Femur (tissue), 1 donor: ENCODE measurements at places on chromosomes 6 and 20.

- no peak for DNase-seq
Measured at GRCh38 chr6:150369408-150369807, 596 bp downstream of the IYD start.

GRCh38 chr20:58684291-58684690 is 8.3 kb upstream of the NPEPL1 start:
- DNase-seq = no peak

DNA sequence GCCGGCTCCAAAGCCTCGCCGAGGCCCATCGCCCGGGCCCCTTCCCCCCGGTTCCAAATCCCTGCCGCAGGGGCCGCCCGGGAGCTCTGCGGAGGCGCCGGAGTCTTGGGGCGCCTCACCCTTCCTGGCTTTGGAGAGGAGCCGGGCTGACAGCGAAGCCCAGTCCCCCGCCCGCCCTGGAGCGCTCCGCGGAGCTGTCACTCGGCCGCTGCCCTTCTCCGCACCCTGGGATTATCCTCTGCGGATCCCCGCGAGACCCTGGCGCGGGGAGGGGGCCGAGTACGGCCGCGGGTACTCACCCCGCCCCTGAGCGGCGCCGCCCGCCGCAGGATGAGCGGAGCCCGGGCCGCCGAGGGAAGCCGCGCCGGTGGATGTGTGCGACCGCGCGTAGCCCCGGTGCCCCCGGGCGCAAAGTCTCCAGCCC is 343 bp downstream of the SNAP91 start:
- peak; percentile 41 for DNase-seq

- no peak for DNase-seq
Measured at GRCh38 chr6:107965746-107966145, 7.7 kb upstream of the SEC63 start.

DNA sequence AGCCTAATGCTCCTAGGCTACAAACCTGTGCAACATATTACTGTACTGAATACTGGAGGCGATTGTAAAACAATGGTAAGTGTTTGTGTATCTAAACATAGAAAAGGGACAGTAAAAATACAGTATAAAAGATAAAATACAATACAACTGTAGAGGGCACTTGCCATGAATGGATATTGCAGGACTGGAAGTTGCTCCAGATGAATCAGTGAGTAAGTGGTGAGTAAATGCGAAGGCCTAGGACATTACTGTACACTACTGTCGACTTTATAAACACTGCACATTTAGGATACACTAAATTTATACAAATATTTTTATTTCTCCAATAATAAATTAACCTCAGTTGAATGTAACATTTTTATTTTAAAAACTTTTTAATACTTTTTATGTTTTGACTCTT is 485.0 kb downstream of the MMUT start:
- no peak for DNase-seq

DNA sequence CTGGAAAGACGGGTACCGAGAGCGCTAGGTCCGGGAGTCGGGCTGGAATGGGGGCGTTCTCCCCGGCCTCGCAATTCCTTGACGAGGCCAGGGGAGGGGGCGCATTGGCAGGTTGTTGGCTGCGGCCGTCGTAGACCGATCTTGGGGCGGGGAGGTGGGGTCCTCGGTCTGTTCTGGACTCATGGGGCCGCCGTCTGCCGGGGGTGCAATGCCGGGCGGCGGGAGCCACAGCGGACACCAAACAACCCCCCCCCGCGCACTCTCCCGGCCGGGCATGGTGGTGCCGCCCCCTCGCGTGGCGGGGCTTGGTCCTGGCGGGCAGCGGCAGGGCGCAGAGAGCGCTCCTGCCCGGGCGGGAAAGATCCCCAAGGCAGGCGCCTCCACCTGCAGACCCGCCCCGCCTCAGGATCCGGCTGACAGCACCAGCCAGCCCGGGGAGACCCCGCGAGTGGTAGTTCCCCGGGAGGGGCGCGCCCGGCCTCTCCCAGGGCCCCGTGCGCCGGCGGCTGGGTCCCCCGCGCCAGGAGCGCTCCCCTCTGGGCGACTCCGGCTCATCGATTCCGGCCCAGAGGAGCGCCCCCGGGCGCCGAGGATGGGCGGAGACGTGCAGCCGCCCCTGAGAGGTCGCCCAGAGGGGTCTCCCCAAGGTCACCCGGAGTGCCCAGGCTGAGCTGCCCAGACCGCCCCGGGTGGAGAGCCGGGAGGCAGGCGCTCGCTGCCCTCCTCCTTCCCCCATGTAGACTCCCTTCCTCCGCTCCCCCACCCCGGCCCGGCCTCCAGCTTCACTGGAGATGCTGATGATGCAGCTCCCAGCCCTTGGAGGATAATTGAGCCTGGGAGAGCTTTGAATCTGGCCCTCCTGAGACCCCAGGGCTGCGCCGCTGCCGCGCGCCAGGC is 709 bp downstream of the PPP1R16B start:
- DNase-seq = no peak

GRCh38 chr20:45470262-45470931 is 844 bp downstream of the WFDC2 start:
- peak; percentile 52 for DNase-seq

GRCh38 chr20:34190679-34191090 is 50.5 kb upstream of the ASIP start:
- peak; percentile 83 for DNase-seq

DNA sequence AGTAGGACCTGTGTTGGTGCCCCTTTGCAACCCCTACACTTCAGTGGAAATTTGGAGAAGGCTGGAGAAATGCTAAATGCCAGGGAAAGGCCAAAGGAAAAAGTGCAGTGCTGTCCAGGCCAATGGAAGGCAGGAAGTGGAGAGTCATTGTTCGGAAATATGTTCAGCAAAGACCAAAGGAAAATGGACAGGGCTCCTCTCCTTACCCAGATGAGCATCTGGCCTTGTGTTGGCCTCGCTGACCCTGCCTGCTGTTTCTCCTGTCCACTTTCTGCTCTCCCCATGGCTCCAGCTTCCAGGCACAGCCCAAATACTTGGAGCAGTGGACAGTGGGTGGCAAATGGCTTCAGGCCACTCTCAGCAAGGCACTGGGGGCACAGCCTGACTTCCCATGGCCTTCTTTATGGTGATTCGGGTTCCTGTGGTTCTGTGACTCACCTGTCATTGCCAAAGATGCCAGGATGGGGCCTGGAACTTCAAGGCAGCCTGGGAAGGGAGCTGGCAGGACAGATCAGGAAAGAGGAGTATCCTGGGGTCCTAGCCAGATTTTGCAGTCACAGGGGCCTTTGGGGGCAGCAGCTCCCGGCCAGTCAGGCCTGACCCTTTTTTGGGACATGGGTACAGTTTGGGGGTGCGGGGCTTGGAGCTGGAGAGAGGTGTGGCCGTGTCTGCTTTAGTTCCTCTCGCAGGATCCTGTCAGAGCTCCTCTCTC is 190.9 kb upstream of the SLC24A3 start:
- no peak for DNase-seq

DNA sequence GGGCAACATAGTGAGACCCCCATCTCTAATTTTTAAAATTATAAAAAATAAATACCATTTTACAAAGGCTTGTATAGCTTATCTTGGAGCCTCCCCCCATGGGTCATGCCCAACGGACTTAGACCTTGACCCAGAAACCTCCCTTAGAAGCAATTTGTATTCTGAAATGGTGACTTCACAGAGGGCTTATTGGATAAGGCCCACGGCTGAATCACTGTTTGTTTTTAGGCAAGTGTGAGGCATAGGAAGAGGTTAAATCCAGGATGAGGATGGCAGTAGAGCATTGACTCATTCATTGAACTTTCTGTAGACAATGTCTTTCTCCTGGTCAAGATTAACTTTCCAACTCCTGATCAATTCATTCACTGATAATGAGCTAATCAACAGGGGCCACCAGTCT is 6.2 kb upstream of the SNAI1 start:
- DNase-seq = no peak

DNA sequence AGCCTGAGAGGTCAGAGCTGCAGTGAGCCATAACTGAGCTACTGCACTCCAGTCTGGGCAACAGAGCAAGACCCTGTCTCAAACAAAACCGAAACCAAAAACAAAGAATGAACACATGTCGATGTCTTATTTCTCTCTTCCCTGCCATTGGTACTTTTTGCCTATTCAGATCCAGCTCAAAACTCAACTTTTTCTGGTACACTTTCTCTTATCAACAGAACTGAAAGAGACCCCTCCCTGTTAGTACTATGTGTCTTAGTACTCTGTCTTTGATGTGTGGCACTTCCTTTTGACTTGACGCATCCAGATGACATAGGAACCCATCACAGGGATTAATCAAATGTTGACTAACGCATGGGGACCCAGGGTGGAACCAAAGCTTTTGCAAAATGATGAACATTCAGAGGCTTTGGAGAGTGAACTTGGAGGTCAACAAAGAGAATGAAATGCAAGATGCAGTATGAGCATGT is 44.8 kb downstream of the AKAP12 start:
- no peak for DNase-seq
